Thyroid gland (tissue), 4 donors: ENCODE measurements at places on chromosomes 13 and 19. TPM values are rescaled to one million over a fixed set of nuclear protein-coding genes. Genes with fewer than 3 reads are reported as not detected.

GRCh38 chr19:4636151-4636717 lies 3.1 kb upstream of the TNFAIP8L1 start:
- peak; percentile 43 for DNase-seq
- H3K4me3 ChIP-seq = no peak overlapping the region
- no peaks in the 10 kb centered on the region for H3K36me3 ChIP-seq
- H3K27ac ChIP-seq = no peak overlapping the region
- peaks cover 8% of the 10 kb centered on the region for H3K4me1 ChIP-seq

The SH2D3A gene
- 19.8 TPM for total RNA-seq

GRCh38 chr13:24605923-24606372 lies 74.3 kb upstream of the ATP12A start:
- no peaks in the 10 kb centered on the region for H3K36me3 ChIP-seq
- H3K27ac ChIP-seq = no peak overlapping the region
- H3K27me3 ChIP-seq = no peaks in the 10 kb centered on the region
- no peak overlapping the region for H3K4me3 ChIP-seq
- H3K4me1 ChIP-seq = no peaks in the 10 kb centered on the region
- DNase-seq = no peak

The SIGLEC12 gene
- total RNA-seq = not detected

DNA sequence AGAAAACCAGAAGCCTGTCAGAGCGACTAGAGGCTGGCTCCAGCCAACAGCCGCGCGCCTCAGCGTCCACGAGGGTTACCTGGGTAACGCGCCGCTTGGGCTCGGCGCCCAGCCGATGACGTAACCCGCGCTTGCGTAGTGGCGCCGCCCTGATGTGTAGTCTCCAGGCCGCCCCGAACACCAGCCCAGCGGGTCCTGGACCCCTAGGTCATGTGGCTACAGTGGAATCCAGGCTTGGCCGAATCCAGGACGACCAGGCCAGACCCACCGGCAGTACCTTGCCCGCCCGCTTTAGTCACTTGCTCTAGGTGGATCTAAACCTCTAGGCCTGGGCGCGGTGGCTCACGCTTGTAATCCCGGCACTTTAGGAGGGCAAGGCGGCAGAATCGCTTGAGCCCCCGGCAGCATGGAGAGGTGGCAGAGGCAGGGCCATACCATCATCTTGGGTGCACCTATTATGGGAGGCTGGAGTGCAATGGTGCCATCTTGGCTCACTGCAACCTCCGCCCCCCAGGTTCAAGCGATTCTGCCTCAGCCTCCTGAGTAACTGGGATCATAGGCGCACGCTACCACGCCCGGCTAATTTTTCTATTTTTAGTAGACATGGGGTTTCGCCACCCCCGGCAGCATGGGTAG lies 7.2 kb upstream of the ZNF606 start:
- no peak overlapping the region for H3K27ac ChIP-seq
- H3K36me3 ChIP-seq = peaks cover 19% of the 10 kb centered on the region
- no peaks in the 10 kb centered on the region for H3K27me3 ChIP-seq
- H3K4me1 ChIP-seq = no peaks in the 10 kb centered on the region

DNA sequence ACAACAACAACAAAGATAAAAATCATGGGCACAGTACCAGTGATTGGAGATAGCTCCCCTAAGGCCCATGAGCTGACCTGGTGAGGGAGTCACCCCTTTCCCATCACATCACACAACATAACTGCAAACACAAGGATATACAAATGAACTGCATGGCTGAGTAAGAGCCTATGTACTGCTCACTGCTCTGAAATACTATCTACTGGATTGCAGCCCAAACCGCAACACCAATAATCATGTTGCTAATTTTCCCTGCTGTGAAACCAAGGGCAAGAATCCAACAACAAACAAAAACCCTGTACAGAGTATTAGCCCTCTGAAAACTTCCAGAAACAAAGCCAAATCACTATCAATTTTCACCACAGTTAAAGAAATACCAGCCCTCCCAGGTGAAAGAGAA lies 1893.2 kb downstream of the PCDH9 start:
- H3K27me3 ChIP-seq = no peaks in the 10 kb centered on the region
- H3K36me3 ChIP-seq = no peaks in the 10 kb centered on the region
- DNase-seq = no peak
- no peaks in the 10 kb centered on the region for H3K4me1 ChIP-seq
- no peak overlapping the region for H3K4me3 ChIP-seq
- H3K27ac ChIP-seq = no peak overlapping the region

DNA sequence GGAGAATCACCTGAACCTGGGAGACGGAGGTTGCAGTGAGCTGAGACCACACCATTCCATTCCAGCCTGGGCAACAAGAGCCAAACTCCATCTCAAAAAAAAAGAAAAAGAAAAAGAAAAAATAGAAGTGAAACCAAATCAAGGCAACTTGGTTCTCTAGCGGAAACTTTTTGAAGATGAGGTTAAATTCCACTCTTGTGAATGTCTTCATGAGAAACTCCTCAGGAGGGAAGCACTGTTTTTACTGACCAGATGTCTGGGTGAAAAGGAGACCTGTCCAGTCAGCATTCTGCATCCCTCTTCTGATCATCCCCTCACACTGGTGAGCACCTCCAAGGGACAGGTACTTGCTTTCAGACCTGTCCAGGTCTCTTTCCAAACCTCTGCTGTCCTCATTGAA lies 15.8 kb downstream of the BRD4 start:
- H3K36me3 ChIP-seq = no peaks in the 10 kb centered on the region
- H3K4me1 ChIP-seq = peaks cover 80% of the 10 kb centered on the region
- no peak overlapping the region for H3K4me3 ChIP-seq
- no peak overlapping the region for H3K27ac ChIP-seq
- DNase-seq = no peak

- H3K36me3 ChIP-seq = no peaks in the 10 kb centered on the region
- no peaks in the 10 kb centered on the region for H3K27me3 ChIP-seq
- H3K4me1 ChIP-seq = peaks cover 7% of the 10 kb centered on the region
- peak; percentile 0 for DNase-seq
- no peak overlapping the region for H3K4me3 ChIP-seq
- no peak overlapping the region for H3K27ac ChIP-seq
Observed at GRCh38 chr13:114097893-114098688, 34.3 kb downstream of the RASA3 start.

DNA sequence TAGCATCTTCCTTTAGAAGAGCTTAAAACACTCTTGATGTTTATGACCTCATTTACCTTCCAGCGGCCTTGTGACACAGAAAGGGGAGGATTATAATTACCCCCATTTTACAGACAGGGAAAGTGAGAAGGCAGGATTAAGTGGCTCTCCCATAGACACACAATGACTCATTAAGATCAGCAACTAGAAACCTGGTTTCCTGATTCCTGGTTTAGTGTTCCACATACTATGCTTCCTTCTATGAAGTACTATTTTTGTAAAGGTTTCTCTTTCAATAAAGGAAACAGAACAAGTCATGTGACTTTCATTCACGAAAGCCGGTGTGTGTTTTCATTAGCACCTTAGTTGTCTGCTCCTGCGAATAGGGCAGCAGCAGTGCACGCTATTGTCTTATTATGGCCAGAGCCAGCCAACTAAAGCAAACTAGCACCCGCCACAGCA lies 8.3 kb downstream of the IRS2 start:
- DNase-seq = no peak
- H3K4me3 ChIP-seq = no peak overlapping the region
- peaks cover 10% of the 10 kb centered on the region for H3K36me3 ChIP-seq
- H3K27ac ChIP-seq = no peak overlapping the region
- no peaks in the 10 kb centered on the region for H3K27me3 ChIP-seq

DNA sequence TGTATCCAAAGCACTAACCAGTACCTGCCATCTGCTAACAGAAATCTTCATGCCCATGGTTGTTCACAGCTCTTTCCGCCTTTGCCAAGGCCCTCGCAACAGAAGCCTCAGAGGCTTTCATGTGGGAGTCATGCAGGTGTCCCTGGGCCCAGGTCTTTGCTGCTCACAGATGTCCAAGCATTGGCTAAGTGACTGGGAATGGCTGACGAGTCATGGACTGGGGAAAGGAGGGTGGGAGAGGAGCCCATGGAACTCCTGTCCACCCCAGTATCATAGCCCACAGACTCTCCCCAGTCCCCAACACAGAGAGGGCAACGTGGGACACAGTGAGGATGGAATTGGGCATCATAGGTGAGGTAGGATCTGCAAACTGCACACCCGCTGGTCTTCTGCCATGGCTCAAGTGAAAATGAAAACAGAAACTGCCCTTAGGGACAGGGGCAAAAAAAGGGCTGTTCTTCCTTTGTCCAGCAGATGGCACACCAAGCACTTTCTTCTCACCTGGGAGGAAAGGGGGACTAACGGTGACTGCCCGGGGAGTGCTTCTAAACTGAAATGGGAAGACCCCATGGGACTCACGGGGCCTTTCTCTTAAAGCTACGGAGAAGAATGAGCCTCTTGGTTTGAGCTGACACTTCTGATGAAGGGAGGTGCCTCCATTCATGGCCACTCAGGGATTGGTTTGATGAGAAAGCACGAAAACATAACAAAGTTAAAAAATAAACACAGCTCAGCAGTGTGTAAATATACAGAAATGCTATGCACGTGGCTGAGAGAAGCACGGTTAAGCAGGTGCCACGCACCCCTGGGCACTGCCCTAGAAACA lies 11.1 kb upstream of the DHRS12 start:
- peak; percentile 65 for DNase-seq
- H3K36me3 ChIP-seq = no peaks in the 10 kb centered on the region
- no peaks in the 10 kb centered on the region for H3K27me3 ChIP-seq
- no peak overlapping the region for H3K27ac ChIP-seq
- H3K4me3 ChIP-seq = peak overlapping the region; percentile 5

- no peaks in the 10 kb centered on the region for H3K36me3 ChIP-seq
- H3K27ac ChIP-seq = no peak overlapping the region
- no peak overlapping the region for H3K4me3 ChIP-seq
- DNase-seq = no peak
- no peaks in the 10 kb centered on the region for H3K4me1 ChIP-seq
- no peaks in the 10 kb centered on the region for H3K27me3 ChIP-seq
Observed at GRCh38 chr13:60851378-60851777, 454.4 kb downstream of the TDRD3 start.

- H3K27me3 ChIP-seq = no peaks in the 10 kb centered on the region
- H3K4me3 ChIP-seq = no peak overlapping the region
- no peaks in the 10 kb centered on the region for H3K4me1 ChIP-seq
- no peaks in the 10 kb centered on the region for H3K36me3 ChIP-seq
- no peak for DNase-seq
Observed at GRCh38 chr13:92197669-92198068, 799.2 kb downstream of the GPC5 start.

The TBXA2R gene
- total RNA-seq = 1.3 TPM

GRCh38 chr13:55617241-55617640 lies 1523.5 kb upstream of the PRR20A start:
- H3K4me3 ChIP-seq = no peak overlapping the region
- DNase-seq = no peak
- no peaks in the 10 kb centered on the region for H3K4me1 ChIP-seq
- H3K27me3 ChIP-seq = no peaks in the 10 kb centered on the region

- no peaks in the 10 kb centered on the region for H3K36me3 ChIP-seq
- H3K27ac ChIP-seq = no peak overlapping the region
- no peaks in the 10 kb centered on the region for H3K27me3 ChIP-seq
- H3K4me3 ChIP-seq = peak overlapping the region; percentile 4
Observed at GRCh38 chr13:21672796-21673538, 2.1 kb downstream of the FGF9 start.

DNA sequence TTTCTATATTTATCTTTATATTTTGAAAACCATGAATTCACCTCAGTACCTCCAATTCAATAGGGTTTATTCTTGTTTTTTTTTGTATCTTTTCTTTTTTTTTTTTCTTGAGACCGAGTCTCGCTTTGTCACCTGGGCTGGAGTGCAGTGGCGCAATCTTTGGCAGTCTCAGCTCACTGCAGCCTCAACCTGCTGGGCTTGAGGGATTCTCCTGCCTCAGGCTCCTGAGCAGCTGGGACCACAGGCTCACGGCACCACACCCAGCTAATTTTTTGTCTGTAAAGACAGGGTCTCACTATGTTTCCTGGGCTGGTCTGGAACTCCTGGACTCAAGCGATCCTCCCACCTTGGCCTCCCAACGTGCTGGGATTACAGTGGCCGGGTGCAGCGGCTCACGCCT lies 23.1 kb upstream of the EVI5L start:
- no peaks in the 10 kb centered on the region for H3K36me3 ChIP-seq
- H3K27me3 ChIP-seq = no peaks in the 10 kb centered on the region
- no peaks in the 10 kb centered on the region for H3K4me1 ChIP-seq
- no peak overlapping the region for H3K4me3 ChIP-seq
- no peak for DNase-seq
- no peak overlapping the region for H3K27ac ChIP-seq

DNA sequence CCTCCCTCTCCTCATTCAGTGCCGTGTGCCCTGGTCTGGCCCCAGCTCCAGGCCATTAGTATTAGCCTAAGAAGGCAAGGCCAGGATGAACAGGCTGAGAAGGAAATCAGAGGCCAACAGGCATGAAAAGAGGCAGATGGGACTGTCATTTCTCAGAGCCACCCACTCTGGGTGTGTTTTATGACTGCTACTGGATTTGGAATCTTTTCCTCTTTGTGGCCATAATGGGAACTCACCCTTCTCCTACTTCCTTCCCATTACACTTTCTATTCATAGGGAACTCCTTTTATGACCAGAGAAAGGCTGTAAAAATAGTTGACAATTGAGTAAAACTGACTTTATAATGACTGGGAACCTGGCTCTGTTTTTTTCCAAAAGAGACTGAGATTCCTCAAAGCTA lies 17.7 kb downstream of the CEACAM8 start:
- no peak overlapping the region for H3K4me3 ChIP-seq
- no peaks in the 10 kb centered on the region for H3K27me3 ChIP-seq
- no peaks in the 10 kb centered on the region for H3K4me1 ChIP-seq
- H3K36me3 ChIP-seq = no peaks in the 10 kb centered on the region
- H3K27ac ChIP-seq = no peak overlapping the region

DNA sequence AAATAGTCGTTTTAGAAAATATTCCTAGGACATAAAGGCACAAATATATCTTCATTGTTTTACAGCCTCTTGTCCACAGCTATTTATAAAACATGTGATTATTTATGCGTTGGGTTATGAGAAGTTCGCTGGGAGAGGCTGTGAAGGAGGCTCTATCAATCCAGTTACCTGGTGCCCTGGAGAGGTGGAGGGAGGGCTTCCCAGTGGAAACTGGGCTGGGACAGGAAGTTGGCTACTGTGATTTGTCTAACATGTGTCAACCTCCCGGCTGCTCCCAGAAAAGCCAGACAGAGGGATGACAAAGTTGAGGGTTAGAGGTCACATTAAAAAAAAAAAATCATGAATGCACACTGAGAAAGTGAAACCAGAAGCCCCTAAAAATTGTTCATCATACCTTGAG lies 346.5 kb downstream of the ZNF536 start:
- DNase-seq = peak; percentile 64
- H3K4me1 ChIP-seq = peaks cover 6% of the 10 kb centered on the region
- no peaks in the 10 kb centered on the region for H3K36me3 ChIP-seq
- H3K4me3 ChIP-seq = peak overlapping the region; percentile 48
- no peaks in the 10 kb centered on the region for H3K27me3 ChIP-seq
- peak overlapping the region; percentile 90 for H3K27ac ChIP-seq

The RNF113B gene
- not detected for total RNA-seq
